ENCODE measurements at places on chromosomes 12 and 14. TPM values are rescaled to one million over a fixed set of nuclear protein-coding genes. Genes with fewer than 3 reads are reported as not detected.

GRCh38 chr12:57759360-57759980 is 4.6 kb downstream of the MARCHF9 start:
- H3K4me1 ChIP-seq, result peaks cover 7% of the 10 kb centered on the region
- no peak overlapping the region for H3K27ac ChIP-seq
- peaks cover 25% of the 10 kb centered on the region for H3K27me3 ChIP-seq
- no peak overlapping the region for H3K4me3 ChIP-seq
- DNase-seq, result no peak

- H3K4me1 ChIP-seq, result peaks cover 95% of the 10 kb centered on the region
- H3K36me3 ChIP-seq, result peaks cover 48% of the 10 kb centered on the region
- H3K4me3 ChIP-seq, result no peak overlapping the region
- no peak overlapping the region for H3K27ac ChIP-seq
- no peak for DNase-seq
Measured at GRCh38 chr14:100988011-100988410, 84.5 kb upstream of the RTL1 start.

GRCh38 chr12:95548539-95549391 is 2.5 kb downstream of the USP44 start:
- peaks cover 24% of the 10 kb centered on the region for H3K27me3 ChIP-seq
- no peak for DNase-seq
- H3K36me3 ChIP-seq, result peaks cover 8% of the 10 kb centered on the region
- H3K27ac ChIP-seq, result no peak overlapping the region

- no peak overlapping the region for H3K4me3 ChIP-seq
- peak; percentile 24 for DNase-seq
- peaks cover 36% of the 10 kb centered on the region for H3K4me1 ChIP-seq
- no peak overlapping the region for H3K27ac ChIP-seq
- no peaks in the 10 kb centered on the region for H3K27me3 ChIP-seq
- peaks cover 31% of the 10 kb centered on the region for H3K36me3 ChIP-seq
Measured at GRCh38 chr12:14264316-14264715, 101.2 kb upstream of the ATF7IP start.

The PLBD1 gene
- total RNA-seq, result not detected

The KRT72 gene
- not detected for total RNA-seq
